ENCODE measurements at places on chromosomes 11 and 22.
A peak's percentile ranks its signal among the peaks of the same experiment; 100 is the strongest.

DNA sequence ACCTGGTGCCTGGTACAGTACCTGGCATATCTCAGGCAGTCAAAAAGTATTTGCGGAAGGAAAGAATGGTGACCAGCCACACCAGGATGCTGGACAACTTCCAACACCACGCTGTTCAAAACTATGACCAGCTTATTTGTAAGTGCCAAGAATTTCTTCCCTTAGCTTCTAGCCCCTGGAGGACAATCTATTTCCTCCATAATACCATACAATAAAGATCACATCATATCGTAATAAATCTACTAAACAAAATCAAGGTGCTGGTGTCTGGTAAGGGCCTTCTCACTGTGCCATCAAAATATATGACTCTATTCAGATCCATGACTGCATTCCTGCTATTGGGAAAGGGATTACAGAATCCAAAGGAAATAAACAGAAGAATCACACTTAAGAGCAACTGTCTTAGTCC lies 51.5 kb downstream of the ALG9 start:
- no peak for DNase-seq

DNA sequence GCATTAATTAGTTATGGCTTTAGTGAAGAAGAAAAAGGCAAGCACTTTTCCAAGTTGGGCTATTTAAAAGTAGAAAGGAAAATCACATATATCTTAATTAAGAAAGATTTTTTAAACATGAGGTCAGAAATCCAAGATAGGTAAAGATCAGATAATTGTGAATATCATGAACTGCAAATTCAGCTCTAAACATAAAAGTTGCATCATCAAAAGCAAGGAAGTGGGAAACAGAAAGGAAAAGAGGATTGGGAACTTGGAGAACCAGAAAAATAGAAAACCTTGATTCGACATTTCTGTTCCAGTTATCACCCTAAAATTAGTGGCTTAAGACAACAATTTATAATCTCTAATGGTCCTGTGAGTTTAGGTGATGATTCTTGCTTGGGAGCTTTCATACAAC lies 17.5 kb downstream of the KBTBD3 start:
- DNase-seq = no peak

GRCh38 chr11:66767666-66768065 lies 38.6 kb upstream of the SPTBN2 start:
- no peak for DNase-seq

DNA sequence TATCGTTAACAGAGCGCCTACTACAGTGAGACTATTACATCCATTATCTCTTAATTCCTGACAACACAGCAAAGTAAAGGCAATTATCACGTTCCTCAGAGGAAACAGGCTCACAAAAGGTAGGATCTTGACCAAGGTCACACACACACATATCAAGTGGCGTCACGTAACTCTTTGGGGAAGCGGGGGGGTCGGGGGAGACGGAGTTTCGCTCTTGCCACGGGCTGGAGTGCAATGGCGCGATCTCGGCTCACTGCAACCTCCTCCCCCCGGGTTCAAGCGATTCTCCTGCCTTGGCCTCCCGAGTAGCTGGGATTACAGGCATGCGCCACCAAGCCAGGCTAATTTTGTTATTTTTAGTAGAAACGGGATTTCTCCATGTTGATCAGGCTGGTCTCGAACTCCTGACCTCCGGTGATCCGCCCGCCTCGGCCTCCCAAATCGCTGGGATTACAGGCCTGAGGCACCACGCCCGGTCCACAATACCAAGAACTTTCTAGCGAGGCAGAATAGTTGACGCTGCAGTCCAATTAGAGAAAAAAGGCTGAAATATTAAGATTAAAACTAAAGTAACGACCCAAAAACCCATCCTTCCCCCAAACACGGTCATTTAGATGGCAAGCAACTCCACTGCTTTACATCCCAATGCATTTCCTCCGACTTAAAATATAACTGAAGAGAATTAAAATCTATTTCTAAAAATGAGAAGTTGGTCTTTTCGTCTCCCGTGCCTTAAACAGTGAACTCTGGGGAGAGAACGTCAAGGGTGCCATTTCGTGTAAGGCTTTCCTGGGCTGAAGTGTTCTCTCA lies 1.2 kb downstream of the DDX17 start:
- peak; percentile 55 for DNase-seq

GRCh38 chr11:93160156-93160555 lies 37.6 kb downstream of the SLC36A4 start:
- no peak for DNase-seq

DNA sequence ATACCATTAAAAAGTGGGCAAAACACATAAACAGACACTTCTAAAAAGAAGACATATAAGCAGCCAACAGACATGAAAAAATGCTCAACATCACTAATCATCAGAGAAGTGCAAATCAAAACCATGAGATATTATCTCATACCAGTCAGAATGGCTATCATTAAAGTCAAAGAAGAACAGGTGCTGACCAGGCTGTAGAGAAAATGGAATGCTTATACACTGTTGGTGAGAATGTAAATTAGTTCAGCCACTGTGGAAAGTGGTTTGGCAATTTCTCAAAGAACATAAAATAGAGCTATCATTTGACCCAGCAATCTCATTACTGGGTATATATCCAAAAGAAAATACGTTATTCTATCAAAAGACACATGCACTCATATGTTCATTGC lies 13.5 kb downstream of the OR2AT4 start:
- no peak for DNase-seq

DNA sequence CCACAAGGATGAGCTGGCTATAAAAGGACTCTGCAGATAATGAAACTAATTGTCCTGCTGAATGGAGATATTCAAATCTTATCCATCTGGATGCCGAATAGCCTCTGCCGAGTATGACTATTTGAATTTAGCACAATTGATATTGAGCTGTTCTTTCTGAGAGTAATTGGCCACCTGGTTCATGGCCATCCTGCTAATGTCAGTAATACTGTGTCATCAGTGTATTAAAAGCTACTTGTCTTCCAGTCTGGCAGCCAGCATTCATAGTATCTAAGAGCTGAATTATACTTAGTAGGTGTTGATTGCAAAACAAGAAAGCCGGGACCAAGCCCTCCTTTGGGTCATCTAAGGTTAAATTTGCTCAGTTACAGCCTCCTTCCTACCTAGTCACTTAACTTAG lies 310.7 kb upstream of the NCAM1 start:
- no peak for DNase-seq

DNA sequence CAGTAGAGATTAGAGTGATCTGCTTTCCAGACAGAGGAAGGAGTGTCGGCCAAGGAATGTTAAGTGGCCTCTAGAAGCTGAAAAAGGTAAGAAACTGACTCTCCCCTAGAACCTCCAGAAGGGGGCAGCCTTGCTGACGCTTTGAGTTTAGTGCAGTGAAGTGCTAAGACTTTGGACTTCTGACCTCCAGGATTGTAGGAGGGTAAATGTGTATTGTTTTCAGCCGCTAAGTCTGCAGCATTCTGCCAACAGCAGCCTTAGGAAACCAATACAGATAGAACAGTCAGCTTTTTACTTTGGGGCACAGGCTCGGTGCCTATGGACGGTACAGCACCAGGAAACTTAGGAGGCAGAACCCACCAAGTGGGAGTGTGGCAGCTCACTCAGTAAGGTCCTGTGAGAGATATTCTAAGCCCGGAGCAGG lies 3.6 kb upstream of the TBC1D22A start:
- DNase-seq = peak; percentile 58

- DNase-seq = no peak
Observed at GRCh38 chr11:56396047-56396446, 16.4 kb upstream of the OR5AL1 start.

DNA sequence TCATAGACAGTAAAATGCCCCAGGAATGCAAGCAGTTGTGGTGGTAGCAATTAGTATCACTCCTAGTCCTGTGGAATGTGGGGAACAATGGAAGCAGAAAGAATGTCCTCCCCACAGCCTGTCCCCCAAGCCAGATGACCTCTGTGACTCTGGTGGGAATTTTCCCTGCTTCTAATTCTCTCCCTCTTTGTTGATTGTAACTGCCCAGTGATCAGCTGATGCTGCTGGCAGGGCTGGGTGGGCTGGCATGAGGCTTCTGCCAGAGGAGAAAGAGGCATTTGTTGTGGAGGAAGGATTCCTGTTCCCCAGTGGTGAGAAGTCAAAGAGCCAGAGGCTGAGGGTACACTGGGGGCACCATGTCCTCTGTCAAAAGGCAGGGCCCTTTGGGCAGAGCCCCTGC lies 116.7 kb upstream of the NCAM1 start:
- no peak for DNase-seq

DNA sequence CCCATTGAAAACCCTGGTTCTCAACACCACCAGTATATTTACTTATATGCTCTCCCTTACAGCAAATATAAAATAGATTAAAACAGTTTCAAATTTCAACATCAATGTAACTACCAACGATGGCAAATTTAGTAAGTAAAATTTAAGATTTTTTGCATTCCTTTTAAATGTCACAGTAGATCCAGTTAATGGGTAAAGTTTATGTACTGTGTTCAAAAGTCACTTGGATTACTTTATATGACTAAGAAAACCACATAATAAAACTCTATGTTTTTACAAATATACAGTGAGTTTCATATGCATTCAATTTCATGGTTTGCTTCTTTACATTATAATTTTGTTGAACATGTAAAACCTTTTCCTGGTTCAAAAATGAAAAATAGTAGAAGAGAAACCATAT lies 364.6 kb downstream of the AASDHPPT start:
- DNase-seq = peak; percentile 41

DNA sequence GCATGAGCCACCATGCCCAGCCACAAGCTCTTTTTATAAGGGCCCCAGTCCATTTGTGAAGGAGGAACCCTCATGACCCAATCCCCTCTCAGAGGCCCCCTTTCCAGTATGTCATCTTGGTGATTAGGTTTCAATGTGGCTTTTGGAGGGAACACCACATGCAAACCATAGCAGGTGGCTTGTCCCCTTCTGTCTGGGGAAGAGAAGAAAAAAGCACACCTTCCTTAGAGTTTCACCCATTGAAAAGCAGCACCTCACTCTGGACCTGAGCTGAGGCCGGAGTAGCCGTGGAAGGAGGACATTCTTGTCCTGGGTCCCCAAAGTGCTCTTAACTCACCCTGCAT lies 25.4 kb downstream of the NEAT1 start:
- peak; percentile 18 for DNase-seq

- DNase-seq = no peak
Observed at GRCh38 chr11:33861386-33861785, 30.5 kb downstream of the LMO2 start.

- no peak for DNase-seq
Observed at GRCh38 chr11:121351083-121351630, 58.6 kb downstream of the SC5D start.

DNA sequence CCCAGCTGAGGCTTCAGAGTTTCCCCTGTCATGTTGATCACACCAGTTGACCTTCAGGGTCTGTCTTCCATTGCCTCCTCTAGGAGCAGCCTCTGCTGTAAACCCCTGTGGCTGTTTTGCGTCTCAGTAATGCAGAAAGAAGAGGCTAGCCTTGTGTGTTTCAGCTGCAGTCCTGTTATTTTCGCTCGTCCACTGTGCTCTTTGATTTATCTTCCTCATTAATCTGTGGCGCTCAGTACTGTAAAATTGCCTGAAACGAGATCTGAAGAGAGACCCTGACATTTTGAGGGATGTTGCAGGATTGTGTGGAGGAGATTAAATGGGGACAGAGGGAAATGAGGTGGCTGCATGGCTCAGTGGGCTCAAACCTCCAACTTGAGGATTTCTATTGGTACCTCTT lies 163.7 kb downstream of the DBX1 start:
- DNase-seq = no peak

- DNase-seq = no peak
Observed at GRCh38 chr11:75503531-75504099, 22.1 kb downstream of the GDPD5 start.

- no peak for DNase-seq
Observed at GRCh38 chr11:64698427-64698826, 24.6 kb downstream of the NRXN2 start.

DNA sequence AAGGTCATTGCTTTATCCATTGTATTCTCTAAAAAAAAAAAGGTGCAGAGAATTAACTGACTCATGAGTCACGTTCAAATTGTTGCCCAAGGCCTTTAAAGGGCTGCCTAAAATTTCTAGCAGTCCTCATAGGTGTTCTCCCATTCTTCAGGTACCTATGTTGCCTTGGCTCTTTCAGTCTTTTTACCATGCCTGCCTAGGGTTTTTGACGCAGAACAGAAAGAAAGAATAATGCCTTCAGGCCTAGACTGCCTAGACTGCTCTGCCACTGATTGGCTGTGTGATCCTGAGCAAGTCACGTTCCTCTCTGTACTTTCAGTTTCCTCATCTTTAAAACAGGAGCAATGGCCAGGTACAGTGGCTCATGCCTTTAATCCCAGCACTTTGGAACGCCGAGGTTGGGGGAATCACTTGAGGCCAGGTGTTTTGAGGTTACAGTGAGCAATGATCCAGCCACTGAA lies 21.5 kb downstream of the CTSC start:
- no peak for DNase-seq

- DNase-seq = peak; percentile 94
Observed at GRCh38 chr11:96213500-96213899, 129.5 kb downstream of the MAML2 start.

DNA sequence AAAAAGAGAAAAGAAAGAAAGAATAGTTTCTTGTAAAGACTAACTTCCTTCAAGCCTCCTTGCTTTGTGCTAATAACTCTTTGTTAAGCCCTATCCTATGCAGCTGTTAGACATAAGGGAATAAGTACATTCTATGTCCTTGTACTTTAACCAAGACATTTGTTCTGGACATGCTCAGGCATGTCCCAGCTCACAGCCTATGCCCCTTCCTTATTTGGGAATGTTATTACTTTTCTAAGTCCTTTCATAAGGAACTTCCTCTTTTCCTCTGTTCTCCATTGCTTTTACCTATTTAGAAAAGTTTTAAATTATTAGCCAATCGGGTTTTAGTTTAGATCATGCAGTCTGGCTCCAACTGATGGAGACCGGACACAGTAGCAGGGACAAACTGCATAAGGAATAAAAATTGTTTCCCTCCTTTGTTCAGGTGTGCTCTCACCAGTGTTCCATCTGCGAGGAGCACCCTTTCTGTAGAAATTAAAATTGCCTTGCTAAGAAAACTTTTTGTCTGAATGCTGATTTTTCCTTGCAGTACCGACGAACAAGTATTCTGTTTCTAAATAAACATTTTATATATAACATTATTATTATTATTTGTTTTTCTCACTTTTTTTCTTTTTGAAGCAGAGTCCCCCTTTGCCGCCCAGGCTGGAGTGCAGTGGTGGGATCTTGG lies 21.6 kb upstream of the SPINDOC start:
- no peak for DNase-seq

DNA sequence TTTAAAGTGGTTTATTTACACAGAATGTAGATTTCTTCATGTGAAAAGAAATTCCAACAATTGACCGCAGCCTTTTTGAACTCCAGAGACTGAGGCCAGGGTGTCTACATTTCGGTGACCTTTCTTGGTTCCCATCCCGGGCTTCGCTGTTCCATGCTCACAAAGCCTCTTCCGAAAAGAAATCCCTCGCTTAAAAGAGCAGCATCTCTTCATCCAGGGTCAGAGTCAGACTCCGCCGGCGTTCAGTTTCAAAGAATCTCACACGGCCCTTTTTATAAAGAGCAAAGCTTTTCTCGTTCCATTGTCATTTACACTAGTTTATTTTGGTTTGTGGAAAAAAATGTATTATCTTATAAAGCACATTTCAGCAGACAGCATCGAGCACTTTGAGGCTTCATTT lies 530.6 kb upstream of the B3GAT1 start:
- DNase-seq = no peak

Data from fibroblast of skin of back (primary cell).